Stromal cell of bone marrow (primary cell): ENCODE measurements at places on chromosomes 2 and 18.

- DNase-seq: no peak
These were observed 616 bp upstream of the TAF1B start for GRCh38 chr2:9842487-9843228.

GRCh38 chr2:101714118-101714517 lies 16.6 kb downstream of the MAP4K4 start:
- no peak for DNase-seq

- DNase-seq: no peak
These were observed 25.9 kb upstream of the YES1 start for GRCh38 chr18:837922-838321.

DNA sequence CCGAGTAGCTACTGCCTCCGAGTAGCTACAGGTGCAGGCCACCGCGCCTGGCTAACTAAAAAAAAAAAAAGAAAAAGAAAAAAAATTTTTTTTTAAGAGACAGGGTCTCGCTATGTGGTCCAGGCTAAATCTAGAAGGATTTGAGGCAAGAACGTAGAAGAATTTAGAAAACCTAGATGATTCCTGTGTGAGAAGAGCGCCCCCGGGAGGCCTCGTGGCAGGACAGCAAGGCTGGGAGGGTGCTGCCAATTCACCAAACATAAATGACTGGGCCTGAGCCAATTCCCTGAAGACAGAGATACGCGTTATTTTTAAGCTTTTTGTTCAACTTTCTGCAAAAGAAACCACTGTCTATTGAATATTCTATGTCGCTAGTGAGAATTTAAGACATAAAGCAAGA lies 90.1 kb upstream of the TGFA start:
- DNase-seq: no peak

- DNase-seq: no peak
These were observed 169.3 kb upstream of the NXPH2 start for GRCh38 chr2:138949517-138949916.

DNA sequence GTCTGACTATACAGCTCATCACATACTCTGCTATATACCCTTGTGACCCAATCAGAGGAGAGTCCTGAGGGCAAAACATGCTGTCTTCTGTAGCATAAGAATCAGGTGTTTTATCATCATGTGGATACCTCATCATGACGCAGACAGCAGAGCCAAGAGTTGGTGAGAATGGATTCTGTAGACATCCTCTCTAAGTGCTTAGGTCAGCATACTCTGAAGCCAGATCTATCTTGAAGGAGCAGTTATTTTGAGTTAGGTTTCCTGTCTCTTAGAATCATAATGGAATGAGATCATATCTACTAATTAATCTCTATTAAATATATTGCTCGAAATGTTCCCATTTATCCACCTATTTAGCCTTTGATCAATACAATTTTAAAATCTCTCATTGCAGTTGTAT lies 190.2 kb upstream of the KCNH7 start:
- DNase-seq: no peak

DNA sequence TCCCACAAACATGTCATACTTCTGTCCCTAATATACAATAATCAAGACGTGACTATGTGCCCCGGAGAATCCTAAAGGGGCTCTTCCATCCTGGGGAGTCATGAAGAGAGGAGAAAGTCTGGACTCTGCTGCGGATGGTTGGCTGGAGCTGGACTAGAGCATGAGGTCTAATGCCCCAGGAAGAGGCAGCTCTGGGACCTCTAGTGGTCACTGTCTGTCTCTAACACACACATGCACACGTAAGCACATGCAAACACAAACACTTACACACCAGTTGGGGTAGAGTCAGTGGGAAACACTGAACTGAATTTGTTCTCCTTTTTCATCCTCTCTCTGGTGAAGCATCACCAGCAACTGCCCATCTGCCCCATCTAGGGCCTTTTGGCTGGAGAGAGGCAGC lies 271.6 kb downstream of the TDRD15 start:
- DNase-seq: no peak

- DNase-seq: peak; percentile 94
These were observed 8.5 kb upstream of the RMDN2 start for GRCh38 chr2:37916512-37917082.

DNA sequence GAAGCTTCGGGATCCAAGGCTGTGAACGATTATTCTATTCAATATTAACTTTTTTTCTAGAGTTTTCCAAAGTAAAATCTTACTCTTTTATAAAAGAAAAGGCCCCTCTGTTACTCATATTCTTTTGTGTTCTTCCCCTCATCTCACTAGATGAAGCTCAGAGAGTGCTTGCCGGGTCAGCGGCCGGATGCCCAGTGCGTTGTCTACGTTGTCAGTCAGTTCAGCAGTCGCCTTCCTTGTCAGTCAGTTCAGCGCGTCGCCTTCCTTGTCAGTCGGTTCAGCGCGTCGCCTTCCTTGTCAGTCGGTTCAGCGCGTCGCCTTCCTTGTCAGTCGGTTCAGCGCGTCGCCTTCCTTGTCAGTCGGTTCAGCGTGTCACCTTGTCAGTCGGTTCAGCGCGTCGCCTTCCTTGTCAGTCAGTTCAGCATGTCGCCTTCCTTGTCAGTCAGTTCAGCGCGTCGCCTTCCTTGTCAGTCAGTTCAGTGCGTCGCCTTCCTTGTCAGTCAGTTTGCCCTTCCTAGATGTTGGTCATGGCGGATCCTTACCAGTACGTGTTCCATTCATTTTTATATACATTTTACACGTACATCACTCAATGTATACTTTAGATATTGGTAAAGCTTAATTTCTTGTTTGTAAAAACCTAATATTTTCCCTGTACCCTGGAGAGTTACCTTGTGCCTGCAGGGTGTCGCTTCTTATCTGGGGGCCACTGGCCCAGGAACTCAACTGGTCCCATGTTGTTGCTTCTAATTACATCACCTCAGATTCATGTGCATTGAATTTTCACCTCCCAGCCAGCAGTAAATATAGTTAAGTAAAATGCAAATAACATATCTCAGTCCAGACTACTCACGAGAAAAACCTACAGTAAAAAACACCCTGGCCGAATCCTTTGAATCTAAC lies 206.9 kb downstream of the ASB1 start:
- DNase-seq: no peak

GRCh38 chr18:75307530-75307929 lies 96.9 kb downstream of the TSHZ1 start:
- no peak for DNase-seq

DNA sequence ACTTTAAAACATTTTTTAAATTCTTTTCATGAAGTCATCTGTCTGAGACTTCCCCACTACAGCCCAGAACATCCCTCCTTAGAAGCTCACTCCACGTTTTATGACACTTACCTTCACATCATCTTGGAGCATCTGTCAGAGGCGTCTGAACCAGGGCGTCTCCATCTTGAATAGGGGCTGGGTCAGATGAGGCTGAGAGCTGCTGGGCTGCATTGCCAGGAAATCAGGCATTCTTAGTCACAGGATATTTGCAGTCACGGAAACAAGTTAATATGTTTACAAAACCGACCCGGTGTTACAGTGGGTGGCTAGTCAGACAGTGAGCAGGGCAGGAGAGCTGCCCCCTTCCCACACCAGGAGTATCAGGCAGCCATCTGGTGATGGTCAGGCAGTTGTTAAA lies 456.5 kb downstream of the FBXO15 start:
- no peak for DNase-seq

DNA sequence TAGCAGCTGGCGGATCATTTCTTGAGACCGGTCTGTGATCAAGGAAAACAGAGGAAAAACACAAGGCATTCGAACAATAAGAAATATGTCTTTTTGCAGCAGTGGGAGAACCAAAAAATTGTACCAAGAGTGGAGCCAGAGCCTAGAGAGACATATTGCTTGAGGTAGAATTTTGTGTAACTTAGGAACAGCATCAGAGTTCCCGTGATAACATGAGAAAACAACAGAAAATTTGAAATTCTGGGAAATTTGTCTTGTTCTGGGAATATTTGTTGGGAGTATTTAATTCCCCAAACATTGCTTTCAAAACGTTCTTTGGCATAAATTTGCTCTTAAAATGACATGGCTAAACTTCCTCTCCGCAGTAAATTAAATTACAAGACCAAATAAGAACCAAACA lies 267.5 kb downstream of the GPD2 start:
- no peak for DNase-seq

DNA sequence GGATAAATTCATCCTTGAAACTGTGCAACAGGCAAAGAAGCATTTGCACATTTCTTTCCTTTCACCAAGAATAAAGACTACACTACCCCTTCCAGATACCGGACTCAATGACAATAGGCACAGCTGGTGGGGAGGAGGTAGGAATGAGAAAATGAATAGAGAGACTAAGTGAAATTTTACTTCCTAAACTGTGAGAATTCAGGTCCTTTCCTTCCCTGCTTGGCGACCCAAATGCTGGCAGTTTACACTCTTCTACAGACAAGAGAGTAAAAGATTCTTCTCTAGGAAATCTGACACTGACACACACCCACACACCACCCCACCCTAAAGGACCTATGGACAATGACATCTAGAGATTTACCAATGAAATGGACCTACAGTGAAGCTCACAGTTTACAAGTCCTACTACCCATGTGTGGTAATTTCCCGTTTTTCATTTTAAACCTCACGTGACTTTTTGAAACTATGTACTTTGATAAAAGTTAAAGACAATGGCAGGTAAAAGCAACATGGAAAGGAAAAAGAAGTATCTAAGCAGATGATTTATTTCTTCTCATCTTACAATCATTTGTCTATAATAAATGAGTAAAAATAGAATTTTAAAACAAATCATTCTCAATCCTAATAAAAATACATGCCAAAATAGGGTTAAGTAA lies 27.9 kb downstream of the REV1 start:
- DNase-seq: no peak

- DNase-seq: no peak
These were observed 198.5 kb downstream of the LOXHD1 start for GRCh38 chr18:46458472-46458871.

GRCh38 chr2:196516564-196516963 lies 123.0 kb upstream of the CCDC150 start:
- peak; percentile 77 for DNase-seq
